ENCODE measurements at places on chromosomes 12 and 14. TPM values are rescaled to one million over a fixed set of nuclear protein-coding genes. Genes with fewer than 3 reads are reported as not detected.
A peak's percentile ranks its signal among the peaks of the same experiment; 100 is the strongest.

Gene DIO3
- total RNA-seq, result 0.34 TPM

DNA sequence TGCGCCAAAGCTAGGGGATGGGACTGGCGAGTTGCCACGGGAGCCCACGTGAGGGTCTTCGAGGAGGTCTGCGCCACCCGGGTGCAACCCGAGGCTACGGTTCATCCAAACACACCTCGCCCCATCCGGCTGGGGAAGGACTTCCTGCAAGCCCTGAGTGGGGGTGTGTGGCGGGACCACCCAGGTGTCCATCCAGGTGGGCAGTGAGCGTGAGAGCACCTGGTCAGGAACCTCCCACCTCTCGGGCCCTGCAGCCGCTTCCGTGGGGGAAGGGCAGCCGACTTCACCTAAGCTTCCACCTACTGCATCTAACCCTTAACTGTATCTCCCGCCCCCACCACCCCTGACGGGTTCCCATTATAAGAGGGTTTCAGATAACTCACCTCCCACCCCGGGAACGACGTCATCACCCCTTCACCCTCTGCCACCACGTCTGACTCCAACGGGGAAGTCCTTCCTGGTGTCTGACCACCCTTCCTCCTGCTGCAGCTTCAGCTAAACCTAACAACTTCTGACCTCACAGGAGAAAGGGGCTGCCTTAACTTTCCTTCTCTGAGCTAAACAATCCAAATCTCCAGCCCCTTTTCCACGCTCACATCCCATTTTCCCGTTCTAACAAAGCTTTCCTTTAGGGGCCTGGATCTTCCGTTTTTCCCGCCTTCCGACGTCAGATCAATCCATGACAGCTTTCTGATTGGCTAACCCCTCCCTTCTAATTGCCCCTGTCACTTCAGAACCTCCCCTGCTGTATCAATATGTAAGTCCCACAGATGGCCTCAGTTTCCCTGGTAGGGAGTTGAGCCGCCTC, 27.4 kb upstream of the SMUG1 start:
- DNase-seq, result no peak
- peaks cover 20% of the 10 kb centered on the region for H3K4me1 ChIP-seq
- H3K27me3 ChIP-seq, result peaks cover 21% of the 10 kb centered on the region
- H3K4me3 ChIP-seq, result peak overlapping the region; percentile 74

DNA sequence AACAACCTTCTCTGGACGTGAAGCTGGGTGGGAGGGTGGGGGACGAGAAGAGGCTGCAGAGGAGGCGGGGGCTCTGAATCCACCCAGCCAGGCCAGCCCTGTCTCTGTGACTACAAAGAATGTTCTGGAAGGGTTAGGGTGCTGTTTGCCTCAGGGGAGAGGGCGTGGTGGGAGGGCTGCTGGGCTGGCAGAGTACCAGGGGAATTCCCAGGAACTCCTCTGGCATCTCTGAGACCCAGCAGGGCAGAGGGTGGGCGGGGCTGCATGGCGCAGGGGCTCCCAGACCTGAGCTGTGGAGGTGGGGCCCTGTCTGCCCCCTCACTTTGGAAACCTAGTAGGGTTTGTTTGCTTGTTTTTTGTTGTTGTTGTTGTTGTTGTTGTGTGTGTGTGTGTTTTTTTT, 45.5 kb upstream of the FZD10 start:
- no peak for DNase-seq
- no peaks in the 10 kb centered on the region for H3K27me3 ChIP-seq
- peaks cover 3% of the 10 kb centered on the region for H3K36me3 ChIP-seq
- H3K4me3 ChIP-seq, result no peak overlapping the region
- no peaks in the 10 kb centered on the region for H3K4me1 ChIP-seq

Gene SYNDIG1L
- total RNA-seq, result 0.26 TPM

DNA sequence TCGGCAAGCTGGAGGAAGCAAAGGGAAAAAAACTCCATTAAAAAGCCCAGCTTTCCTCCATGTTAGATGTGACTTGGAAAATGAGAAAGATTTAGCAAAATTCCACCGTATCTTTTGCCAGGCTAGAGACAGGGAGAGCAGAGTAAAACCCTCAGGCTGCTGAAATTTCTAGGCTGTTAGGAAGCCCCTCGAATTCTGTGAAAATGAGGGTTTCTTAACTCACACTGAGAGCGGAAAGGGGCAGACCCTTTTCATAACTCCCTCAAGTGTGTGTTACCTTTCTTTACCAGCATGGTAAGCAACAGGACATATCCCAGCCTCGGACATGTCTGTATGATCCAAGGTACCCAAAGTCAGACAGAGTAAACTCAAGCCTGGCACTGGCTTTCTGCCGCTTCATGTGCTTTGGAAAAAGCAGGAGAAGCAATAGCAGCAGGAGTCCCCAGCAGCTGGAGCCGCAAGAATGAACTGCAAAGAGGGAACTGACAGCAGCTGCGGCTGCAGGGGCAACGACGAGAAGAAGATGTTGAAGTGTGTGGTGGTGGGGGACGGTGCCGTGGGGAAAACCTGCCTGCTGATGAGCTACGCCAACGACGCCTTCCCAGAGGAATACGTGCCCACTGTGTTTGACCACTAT, at the start of gene RHOJ:
TSS of gene RHOJ (plus strand) at position 37 of the 637 bp plus-strand sequence. CDS start at position 464, 427 bp downstream.
- no peak within 1 kb of the TSS for H3K4me3 ChIP-seq
- H3K27ac ChIP-seq, result no peak within 1 kb of the TSS
- H3K27me3 ChIP-seq, result no peaks in the 10 kb centered on the region
- DNase-seq, result no peak
- peaks cover 2% of the 10 kb centered on the region for H3K36me3 ChIP-seq
- H3K4me1 ChIP-seq, result peaks cover 10% of the 10 kb centered on the region

Gene NUDT4
- total RNA-seq, result 49.7 TPM

DNA sequence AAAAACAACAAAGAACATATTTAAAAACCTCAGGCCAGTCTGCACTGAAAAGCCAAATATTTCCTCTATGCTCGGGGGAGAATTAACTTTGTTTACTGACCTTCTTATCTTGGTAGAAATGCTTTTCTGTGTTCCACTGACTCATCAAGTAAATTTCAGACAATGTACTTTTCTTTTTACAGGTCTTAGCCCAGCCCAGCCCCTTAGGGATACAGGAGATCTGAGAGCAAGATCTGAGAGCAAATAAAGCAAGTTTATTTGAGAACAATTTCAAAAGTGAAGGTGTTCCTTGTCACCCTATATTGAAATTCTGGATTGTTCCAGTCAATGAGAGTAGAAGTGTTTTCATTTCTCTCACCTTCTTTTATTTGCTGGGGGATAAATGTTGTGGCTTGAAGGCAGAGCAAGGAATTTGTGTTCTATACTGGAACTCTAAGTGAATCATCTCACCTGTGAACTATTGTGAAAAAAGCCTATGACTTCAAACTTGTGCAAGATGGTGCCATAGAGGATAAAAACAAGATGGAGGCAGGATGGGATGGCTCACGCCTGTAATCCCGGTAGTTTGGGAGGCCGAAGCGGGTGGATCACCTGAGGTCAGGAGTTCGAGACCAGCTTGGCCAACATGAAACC, 7.9 kb upstream of the GPRC5A start:
- H3K36me3 ChIP-seq, result no peaks in the 10 kb centered on the region
- H3K4me1 ChIP-seq, result peaks cover 37% of the 10 kb centered on the region
- no peak overlapping the region for H3K4me3 ChIP-seq
- no peaks in the 10 kb centered on the region for H3K27me3 ChIP-seq

Gene CEP290
- 15.4 TPM for total RNA-seq

DNA sequence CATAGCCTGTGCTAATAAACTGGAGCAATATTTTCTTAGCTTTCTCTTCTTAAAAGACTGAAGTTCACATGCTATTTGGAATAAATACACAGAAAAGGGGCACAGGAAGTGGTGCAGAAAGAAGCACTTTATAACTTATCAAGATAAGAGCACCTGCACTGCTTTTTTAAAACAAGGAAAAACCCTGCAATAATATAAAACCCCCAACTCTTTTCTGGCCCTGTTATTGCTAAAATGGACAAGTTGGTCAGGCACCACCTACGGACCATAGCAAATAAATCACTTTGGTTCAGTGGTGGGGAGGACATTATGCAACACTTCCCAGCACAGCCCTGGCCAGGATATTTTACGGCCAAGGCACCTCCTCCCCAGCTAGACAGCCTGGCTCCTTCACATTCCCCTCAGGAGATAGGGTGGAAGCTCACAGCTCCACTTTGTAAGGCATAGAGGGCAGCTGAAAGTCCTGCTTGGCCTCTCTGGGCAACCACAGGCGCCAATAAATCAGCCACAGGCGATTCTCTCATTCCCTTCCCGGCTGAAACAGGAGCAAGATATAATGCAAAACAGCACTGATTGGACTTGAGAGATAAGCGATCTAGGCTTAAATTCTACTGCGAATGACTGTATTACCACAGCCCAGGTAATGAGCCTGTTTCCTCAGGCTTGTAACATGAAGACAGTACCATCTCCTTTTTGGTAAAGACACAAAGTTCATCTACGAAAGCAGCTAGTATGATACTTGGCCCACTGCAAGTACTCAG, 2.0 kb downstream of the ZBTB25 start:
- no peaks in the 10 kb centered on the region for H3K36me3 ChIP-seq
- no peaks in the 10 kb centered on the region for H3K27me3 ChIP-seq
- DNase-seq, result no peak
- H3K4me1 ChIP-seq, result peaks cover 43% of the 10 kb centered on the region
- peak overlapping the region; percentile 95 for H3K27ac ChIP-seq

DNA sequence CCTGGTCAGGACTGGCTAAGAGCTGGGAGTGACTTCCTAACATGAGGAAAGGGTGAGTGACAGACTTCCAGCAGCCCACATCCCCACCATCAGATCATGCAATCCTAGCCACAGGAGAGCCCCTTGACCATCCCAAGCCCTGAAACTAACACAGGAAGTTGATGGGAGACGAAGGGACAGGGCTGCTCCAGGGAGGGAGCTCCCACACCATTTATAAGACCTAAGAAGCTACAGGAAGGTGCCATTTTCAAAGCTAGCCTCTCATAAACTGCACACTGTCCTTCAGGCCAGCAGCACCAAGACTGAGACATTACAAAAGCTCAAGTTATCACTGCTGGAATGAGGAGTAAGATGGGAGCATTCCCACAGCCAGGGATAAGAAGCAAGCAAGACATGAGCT, 19.4 kb downstream of the SLC25A21 start:
- H3K4me1 ChIP-seq, result peaks cover 4% of the 10 kb centered on the region
- no peak overlapping the region for H3K4me3 ChIP-seq
- DNase-seq, result no peak
- no peak overlapping the region for H3K27ac ChIP-seq

Gene MTA1
- 132 TPM for total RNA-seq

DNA sequence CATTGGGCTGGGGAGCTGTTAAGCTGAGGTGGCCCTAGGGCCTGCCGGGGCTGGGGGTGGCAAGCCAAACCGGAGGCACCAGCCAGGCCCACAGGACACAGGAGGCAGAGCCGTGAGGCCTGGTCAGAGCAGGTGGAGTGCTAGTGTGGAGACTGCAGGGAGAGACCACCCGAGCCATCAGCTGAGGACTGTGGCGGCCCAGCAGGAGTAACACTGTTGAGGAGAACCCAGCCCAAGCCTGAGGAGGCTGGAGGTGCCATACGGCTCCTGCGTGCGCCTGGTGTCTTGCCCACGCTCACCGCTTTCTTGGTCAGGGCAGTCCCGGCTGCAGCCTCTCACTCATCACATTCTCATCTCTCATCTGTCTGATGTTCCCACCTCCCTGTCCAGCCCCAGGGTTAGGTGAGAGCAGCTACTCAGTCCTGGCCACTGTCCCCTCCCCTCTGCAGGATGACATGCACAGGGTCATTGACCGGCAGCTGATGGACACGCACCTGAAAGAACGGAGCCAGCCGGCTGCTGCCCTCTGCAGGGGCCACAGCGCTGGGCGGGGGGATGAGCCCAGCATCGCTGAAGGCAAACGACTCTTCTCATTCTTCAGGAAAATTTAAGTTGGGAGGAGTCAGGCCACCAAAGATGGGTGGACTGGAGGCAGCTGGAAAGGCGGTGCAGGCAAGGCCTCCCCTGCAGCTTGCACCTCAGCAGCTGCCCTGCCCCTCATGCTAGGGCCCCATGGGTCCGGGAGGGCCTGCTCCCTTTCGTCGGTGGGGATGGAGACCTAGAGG, 23.8 kb downstream of the RAB35 start:
- H3K4me1 ChIP-seq, result peaks cover 2% of the 10 kb centered on the region
- peaks cover 12% of the 10 kb centered on the region for H3K36me3 ChIP-seq

GRCh38 chr12:14283489-14284144, 81.9 kb upstream of the ATF7IP start:
- no peak overlapping the region for H3K4me3 ChIP-seq
- H3K27ac ChIP-seq, result peak overlapping the region; percentile 35
- H3K36me3 ChIP-seq, result no peaks in the 10 kb centered on the region

- H3K4me1 ChIP-seq, result no peaks in the 10 kb centered on the region
- no peaks in the 10 kb centered on the region for H3K36me3 ChIP-seq
- no peak overlapping the region for H3K4me3 ChIP-seq
- DNase-seq, result no peak
- H3K27me3 ChIP-seq, result peaks cover 6% of the 10 kb centered on the region
- H3K27ac ChIP-seq, result no peak overlapping the region
Observed at GRCh38 chr12:64286521-64286920, 64.4 kb upstream of the KICS2 start.

GRCh38 chr14:76770521-76771436, 9.5 kb downstream of the VASH1 start:
- H3K4me1 ChIP-seq, result peaks cover 20% of the 10 kb centered on the region
- no peak overlapping the region for H3K4me3 ChIP-seq
- DNase-seq, result peak; percentile 65
- no peaks in the 10 kb centered on the region for H3K36me3 ChIP-seq
- no peak overlapping the region for H3K27ac ChIP-seq

DNA sequence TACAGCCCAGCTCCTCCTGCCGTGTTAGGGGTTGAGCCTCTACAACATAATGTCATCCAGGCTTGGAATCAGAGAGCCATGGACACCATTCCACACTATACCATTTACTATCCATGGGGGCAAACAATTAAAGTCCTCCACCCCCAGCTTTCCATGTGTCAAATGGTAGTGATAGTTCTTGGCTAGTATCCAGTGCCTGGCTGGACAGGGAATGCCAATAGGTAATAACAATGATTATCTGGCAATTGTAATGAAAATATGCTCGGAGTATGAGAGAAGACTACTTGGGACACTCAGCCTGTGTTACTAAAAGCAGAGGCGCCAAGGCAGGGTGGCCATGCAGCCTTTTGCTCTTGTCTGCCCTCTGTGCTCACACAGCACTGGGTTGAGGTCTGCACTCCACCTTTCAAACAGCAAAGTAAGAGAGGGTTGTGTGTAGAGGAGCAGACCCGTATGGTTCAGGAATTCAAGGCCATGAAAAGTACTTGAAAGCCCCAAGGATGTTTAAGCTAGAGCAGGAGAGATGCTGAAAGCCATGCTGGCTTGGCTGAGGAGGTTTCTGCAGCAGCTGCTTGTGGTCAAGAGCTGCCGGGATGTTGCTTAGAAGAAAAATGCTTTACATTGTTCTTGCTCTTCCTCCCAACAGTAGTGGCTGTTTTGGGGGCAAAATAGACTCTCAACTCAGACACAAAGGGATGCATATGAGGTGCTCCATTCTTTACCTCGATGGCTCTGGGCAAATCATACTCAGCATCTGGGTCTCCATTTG, 10.6 kb downstream of the SERPINA3 start:
- no peak overlapping the region for H3K27ac ChIP-seq
- peaks cover 1% of the 10 kb centered on the region for H3K36me3 ChIP-seq
- no peak for DNase-seq
- H3K4me3 ChIP-seq, result no peak overlapping the region

GRCh38 chr12:68610370-68611093, at the start of gene RAP1B:
Gene RAP1B (plus strand): TSS chr12:68610899. CDS start chr12:68648725, 37,826 bp downstream.
- DNase-seq, result peak; percentile 96
- H3K27me3 ChIP-seq, result no peaks in the 10 kb centered on the region
- H3K27ac ChIP-seq, result peak within 1 kb of the TSS; percentile 98
- peaks cover 44% of the 10 kb centered on the region for H3K4me1 ChIP-seq
- H3K36me3 ChIP-seq, result peaks cover 7% of the 10 kb centered on the region
- H3K4me3 ChIP-seq, result peak within 1 kb of the TSS; percentile 93

- H3K27ac ChIP-seq, result no peak overlapping the region
- H3K4me1 ChIP-seq, result no peaks in the 10 kb centered on the region
- no peak for DNase-seq
- no peaks in the 10 kb centered on the region for H3K27me3 ChIP-seq
- peaks cover 14% of the 10 kb centered on the region for H3K36me3 ChIP-seq
Observed at GRCh38 chr12:95997911-95998510, 1.9 kb upstream of the HAL start.

Measured in osteocyte (in vitro differentiated cells).